Esophagus muscularis mucosa (tissue), 4 donors: ENCODE measurements at places on chromosomes 5 and 9. TPM values are rescaled to one million over a fixed set of nuclear protein-coding genes. Genes with fewer than 3 reads are reported as not detected.

DMRTA1 gene
- 1.3 TPM for total RNA-seq

- DNase-seq = no peak
Observed at GRCh38 chr5:67552773-67553172, 356.2 kb upstream of the CD180 start.

PROB1 gene
- total RNA-seq = 11.0 TPM

- DNase-seq = no peak
Observed at GRCh38 chr5:88829054-88829453, 53.9 kb downstream of the MEF2C start.

DNA sequence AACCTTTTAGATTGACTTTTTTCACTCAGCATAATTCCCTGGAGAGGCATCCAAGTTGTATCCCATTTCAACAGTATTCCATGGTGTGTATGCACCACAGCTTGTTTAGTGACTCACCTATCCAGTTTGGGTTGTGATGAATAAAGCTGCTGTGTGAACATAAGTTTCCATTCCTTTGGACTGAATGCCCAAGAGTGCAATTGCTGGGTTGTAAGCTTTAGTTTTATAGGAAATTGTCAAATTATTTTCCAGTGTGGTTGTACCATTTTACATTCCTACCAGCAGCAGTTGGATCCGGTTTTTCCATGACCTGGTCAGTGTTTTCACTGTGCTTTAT is 60.9 kb upstream of the TMED7 start:
- DNase-seq = no peak

USP20 gene
- total RNA-seq = 43.6 TPM

- DNase-seq = no peak
Observed at GRCh38 chr5:177496727-177497291, 595 bp downstream of the PDLIM7 start.

DNA sequence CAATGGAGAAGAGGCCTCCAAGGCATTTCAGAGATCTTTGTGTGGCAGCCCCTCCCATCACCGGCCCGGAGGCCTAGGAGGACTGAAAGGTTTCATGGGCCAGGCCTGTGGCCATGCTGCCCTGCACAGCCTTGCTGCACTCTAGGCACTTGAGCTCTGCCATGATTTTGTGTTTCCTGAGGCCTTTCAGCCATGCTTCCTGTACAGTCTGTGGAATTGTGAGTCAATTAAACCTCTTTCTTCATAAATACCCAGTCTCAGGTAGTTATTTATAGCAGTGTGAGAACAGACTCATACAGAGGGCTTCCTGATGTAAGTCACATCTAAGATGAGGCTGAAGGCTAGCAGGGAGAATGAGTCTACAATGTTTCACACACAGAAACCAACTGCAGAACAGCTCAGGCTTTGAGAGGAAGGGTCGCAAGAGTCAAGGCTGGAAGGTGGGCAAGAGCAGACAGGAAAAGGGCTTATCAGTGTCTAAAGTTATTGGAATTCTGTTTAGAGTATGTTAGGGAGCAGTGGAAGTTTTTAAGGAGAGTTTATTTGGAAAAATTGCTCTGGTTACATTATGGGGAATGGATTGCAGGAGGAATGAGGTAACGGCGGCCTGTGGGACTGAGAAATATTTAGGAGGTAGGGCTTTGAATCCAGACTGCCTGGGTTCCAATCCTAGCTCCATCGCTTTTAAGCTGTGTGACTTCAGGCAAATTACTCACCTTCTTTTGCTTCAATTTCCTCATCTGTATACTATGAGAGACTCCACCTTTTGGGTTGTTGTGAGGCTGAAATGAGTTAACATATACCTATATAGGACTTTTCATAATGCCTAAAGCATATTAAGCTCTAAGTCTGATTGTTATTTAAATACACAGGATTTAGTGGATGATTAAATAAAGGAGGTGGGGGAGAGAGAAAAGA is 291.2 kb downstream of the CWC27 start:
- DNase-seq = peak; percentile 64

DNA sequence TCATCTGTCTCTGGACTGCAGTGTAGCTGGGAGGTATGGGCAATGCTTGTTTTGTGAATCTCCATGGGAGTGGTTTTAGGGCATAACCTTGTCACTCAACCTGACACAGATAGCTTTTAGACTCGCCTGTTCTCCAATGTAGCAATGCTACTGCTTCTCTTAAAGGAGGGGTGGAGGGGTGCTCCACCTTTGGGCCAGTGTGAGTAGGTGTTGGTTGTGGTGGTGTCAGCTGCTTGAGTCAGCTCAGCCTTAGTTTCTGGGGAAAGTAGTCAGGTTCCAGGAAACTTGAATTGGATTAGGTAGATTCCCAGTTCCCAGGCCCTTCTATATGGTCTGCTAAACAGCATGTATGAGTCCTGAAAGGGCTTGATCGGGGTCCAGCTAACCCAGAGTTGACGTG is 91.1 kb upstream of the PLPPR1 start:
- DNase-seq = no peak

GRCh38 chr5:96049398-96050272 is 88.0 kb upstream of the ELL2 start:
- no peak for DNase-seq

DNA sequence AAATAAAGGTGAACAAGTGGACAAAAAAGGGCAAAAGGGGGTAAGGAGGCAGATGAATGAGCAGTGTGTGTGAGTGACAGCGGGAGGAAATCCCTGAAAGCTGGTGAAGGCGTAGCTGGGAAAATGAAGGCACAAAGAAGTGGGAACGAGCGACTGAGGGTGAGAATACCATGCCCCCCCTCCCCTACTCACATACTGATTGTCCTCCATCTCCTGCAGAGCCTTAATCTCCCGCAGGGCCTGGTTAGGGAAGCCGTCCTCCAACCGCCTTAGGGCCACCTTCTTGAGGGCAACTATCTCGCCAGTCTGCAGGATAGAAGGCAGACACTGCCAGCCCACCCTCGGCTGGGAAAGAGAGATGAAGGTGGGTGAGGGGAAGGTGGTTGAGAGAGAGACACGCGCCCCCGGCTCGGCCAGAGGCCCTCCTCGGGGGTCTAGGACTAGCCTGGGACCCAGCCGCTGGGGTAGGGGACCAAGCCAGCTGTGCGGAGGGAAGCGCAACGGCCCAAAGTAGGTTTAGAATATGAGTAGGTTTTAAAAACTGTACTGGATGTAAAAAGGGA is 522 bp downstream of the CDK20 start:
- DNase-seq = peak; percentile 89

MEGF10 gene
- total RNA-seq = 0.50 TPM

DNA sequence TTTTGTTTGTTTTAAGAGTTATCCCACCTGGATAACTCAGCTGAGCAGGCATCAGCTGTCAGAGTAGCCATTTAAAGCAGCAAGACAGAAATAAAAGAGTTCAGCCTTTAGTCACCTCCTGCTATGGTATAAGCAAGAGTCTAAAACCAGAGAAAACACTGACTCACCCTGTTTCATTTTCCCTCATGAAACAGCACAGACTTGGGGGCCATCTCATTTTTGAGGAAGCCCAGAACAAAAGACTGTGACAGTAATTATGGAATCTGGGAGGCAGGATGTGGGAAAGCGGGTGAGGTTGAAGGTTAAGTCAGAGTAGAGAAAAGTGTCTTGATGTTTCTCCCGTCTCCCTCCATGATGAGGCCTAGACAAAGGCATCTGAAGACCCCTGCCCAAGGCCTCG is 90.2 kb upstream of the FAM174A start:
- no peak for DNase-seq

TUSC1 gene
- total RNA-seq = 43.5 TPM

DNA sequence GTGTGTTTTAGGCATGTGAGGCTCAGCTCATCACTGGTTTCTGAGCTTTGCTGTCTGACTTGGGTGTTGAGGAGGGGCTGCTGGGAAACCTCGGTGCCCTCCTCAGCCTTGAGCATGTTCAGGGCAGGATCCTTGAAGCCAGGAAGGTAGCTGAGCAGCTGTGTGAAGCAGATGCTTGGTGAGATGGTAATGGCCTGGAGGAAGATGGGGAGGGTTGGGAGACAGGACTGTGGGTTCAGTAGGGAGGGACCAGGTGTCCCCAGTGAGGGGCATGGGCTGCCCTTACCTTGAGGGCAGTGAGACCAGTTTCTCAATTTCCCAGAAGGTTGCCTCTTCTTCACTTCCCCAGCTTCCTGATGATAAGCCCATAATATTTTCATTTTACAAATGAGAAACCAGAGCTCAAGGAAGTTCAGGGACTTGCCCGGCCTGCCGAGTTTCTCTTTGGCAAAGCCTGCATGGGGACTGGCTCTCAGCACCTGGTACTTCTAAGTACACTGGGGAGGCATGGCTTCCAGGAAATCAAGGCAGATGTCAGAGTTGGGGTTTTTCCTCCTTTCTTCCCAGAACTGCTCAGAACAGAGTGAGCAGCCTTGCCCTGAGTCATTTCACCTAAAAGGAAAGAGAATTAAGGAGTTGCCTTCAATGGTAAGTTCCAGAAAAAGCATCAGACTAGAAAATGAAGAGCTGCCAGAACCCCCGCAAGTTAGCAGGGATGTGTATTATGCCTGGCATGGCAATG is 225.7 kb downstream of the MAST4 start:
- no peak for DNase-seq

PRLR gene
- total RNA-seq = 0.66 TPM

DNA sequence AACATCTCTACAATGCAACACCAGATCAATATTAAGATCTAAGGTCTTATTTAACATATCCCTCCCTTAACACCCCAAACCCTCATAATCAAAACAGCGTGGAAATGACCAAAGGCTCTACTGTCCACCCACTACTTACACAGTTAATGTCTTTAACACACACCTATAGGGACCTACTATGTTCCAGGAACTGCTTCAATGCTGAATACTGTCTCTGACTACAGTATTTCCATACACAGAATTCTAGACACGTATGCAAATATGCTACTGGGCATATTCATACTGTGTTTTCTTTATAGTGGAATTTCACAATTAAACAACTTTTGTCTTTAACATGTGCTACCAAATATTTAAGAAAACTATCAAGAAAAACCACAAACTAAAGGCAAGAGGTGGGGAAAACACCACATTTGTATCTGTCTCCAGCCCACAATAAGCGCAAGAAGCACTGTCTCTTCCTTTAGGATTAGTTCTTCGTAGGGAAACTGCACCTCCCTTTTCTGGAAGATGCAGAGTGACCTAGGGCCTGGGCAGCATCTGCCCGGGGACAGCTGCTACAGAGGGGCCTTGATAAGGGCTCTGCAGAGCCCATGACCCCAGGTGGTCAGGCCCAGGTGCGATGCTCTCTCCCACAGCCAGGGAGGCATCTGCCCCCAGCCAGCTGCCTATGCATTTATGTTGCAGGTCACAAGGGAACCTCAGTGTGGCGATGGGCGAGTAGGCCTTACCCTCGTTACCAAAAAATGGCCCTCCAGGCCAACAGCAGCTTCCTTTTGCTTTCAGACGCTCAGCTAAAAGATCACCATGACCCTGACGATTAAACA is 55.2 kb downstream of the PSMB7 start:
- DNase-seq = no peak

CARD6 gene
- total RNA-seq = 9.5 TPM

DNA sequence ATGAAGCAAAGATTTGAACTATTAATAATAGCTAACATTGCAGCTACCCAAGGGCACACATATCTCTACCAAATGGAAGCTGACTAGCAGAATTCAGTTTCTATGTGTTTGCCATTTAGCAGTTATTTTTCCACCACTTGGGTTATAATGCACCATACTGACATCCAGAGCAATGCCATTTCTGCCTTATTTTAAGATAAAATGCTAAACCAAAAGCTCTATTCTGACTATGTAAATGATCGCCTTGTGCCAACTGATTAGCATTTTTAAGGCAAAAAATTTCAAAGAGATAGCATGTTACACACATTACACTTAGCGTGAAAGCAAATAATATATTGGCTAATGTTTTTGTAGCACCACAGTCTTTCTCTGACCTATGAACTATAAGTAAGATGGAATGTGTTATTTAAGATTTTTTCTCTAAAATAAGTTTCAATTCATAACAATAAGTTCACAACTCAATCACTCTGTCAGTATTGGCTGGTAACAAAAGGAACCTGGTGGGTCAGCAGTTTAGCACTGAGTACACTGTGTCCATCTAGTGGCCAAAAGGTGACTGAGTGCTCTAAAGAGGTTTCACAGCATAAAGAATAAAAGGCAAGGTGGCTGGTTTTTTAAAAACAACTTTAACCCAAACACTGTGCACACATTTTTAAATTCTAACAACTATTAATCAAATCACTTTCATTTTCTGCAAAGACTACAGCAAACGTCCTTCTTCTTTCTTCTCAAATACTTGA is 443.5 kb downstream of the PDE4D start:
- no peak for DNase-seq

DNA sequence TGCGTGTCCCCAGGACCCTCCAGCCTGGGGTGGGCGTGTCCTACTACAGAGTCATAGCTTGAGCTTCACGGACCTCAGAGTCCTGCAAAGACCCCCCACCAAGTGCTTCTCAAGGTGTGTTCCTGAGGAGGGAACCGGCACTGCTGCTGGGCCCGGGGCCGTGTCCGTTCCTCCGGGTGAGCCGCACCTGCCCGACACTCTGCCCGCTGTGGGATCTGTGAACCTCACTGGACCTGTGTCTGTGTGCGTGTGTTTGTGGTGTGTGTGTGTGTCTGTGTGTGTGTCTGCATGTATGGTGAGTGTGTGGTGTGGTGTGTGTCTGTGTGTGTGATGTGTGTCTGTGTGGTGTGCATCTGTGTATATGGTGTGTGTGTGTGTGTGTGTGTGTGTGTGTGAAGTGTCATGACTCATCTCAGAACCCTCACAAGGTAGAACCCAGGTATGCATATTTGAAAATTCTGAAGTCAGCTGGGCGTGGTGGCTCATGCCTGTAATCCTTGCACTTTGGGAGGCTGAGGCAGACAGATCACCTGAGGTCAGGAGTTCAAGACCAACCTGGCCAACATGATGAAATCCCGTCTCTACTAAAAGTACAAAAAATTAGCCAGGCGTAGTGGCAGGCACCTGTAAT is 40.9 kb upstream of the RXRA start:
- no peak for DNase-seq

- no peak for DNase-seq
Observed at GRCh38 chr5:160271396-160271795, 41.0 kb downstream of the CCNJL start.

DNA sequence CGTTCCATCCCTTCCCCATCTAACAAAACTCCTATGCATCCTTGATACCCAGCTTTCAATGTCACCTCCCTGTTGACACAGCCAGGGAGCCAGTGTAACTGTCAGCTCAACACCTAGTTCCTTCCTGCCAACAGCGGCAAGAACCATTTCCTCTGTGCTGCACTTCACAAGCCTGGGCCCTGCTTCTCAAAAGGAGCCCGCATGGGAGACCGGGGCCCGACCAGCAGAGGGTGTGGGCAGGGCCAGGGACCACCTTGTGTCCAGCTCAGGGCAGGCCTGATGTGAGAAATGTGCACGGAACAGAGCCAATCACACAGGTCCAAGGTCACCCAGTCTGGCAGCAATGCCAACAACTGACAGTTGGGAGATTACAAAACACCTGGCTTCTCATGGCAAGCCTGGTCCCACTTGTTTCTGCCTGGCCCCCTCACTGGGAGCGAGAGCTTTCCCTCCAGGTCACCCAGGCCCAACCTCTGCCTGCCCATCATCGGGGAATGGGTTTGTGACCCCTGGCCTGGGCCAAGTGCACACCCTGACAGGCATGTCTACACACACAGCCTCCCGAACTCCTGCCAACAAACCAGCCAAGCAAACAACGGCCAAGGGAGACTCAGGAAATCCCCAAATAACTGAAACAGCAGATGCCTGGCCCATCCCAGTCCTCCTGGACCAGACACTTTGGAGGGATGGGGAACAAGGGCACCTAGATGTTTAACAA is 3.1 kb downstream of the RNF44 start:
- no peak for DNase-seq

- no peak for DNase-seq
Observed at GRCh38 chr5:64811050-64811640, 42.4 kb downstream of the CWC27 start.

FAM240B gene
- not detected for total RNA-seq

GRCh38 chr9:137067860-137068538 is 2.4 kb downstream of the SAPCD2 start:
- DNase-seq = no peak
